ENCODE measurements at places on chromosomes 13 and 19.
A peak's percentile ranks its signal among the peaks of the same experiment; 100 is the strongest.

- DNase-seq, result no peak
Observed at GRCh38 chr13:52892925-52893324, 44.5 kb upstream of the PCDH8 start.

GRCh38 chr13:41085961-41086585 is 24.8 kb downstream of the WBP4 start:
- DNase-seq, result no peak

DNA sequence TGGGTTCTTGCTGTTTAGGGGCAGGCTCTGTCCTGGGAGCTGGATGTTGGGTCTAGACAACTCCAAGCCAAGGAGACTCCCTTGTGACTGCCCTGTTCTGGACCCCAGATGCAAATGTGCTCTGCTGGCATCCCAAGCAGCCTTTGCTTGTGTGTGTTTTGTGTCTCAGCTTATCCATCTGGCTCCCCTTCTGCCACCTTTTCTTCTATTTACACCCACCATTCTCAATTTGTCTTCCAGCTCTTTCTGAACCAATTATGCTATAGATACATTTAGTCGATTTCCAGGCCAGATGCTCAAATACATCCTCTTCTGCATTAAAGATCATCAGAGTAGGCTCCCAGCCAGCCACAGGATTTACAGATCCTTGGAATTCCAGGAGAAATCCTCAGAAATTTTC is 115.0 kb upstream of the SLC7A1 start:
- no peak for DNase-seq

DNA sequence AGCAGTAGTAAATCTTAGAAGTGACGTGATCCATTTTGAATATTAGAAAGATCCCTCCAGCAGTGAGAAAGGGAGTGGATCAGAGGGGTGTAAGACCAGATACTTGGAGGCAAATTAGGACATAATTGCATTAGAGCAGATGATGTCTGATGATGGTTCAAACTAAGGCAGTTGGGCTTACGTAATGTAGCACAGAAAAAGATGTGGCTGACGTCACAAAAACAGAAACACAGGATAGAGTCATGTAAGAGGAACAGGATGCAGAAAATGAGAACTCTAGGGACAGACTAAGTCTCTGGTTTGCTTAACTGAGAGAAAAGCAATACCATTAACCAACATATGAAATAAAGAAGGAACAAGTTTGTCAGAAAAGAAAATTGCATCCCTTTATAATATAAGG is 392.5 kb upstream of the DACH1 start:
- DNase-seq, result no peak

DNA sequence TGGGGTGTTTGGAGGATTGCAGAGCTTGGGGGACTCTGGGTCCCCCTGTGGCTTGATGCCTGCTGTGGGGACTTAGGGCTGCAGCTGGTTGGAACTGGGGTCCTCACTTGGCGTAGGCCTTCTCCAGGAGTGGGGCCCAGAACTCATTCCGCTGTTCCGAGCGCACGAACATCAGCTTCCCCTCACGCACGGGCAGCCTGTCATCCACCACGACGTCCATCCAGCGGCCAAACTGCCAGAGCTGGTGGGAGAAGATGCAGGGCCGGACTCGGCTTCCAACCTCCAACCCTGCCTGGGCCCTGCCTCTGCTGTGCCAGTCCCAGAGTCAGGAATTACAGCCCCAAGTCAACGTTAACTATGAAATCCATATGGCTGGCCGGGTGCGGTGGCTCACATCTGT is 2.6 kb downstream of the CAPN12 start:
- no peak for DNase-seq

GRCh38 chr13:65926750-65927171 is 1303.4 kb downstream of the PCDH9 start:
- DNase-seq, result no peak

- DNase-seq, result peak; percentile 48
Observed at GRCh38 chr13:39253774-39254173, 215.5 kb downstream of the NHLRC3 start.

- DNase-seq, result peak; percentile 75
Observed at GRCh38 chr13:19864746-19865309, 1.4 kb upstream of the ZMYM5 start.

- peak; percentile 60 for DNase-seq
Observed at GRCh38 chr13:43647471-43647870, 139.3 kb downstream of the ENOX1 start.

All from fibroblast of skin of abdomen (primary cell).